ENCODE measurements at places on chromosomes 5 and 9. TPM values are rescaled to one million over a fixed set of nuclear protein-coding genes. Genes with fewer than 3 reads are reported as not detected.
A peak's percentile ranks its signal among the peaks of the same experiment; 100 is the strongest.

CDC20B gene
- 0.21 TPM for total RNA-seq

MEGF10 gene
- 11.4 TPM for total RNA-seq

- no peak for DNase-seq
Observed at GRCh38 chr5:80959768-80960442, at the start of gene RASGRF2. TSS of gene RASGRF2 (plus strand) at chr5:80960363. CDS start at chr5:80960739, 376 bp downstream.

DNAI1 gene
- total RNA-seq = 0.77 TPM

DNA sequence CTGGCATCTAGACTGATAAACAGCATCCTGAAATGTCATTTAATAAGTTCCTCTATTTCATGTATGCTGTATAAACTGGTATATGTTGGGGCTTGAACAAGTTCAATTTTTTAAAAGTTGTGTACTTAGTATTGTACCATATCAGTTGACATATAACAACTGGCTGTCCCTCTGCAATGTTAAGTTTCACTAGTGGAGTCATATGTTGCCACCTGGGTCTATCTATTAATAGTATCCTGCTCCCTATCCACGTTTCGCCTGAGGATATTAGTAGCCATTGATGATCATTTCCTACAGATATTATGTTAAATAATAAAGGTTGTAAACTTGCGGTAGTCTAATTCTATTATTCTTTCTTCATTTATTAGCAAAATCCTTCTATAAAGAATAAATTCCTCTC is 177.6 kb downstream of the RFX3 start:
- DNase-seq = no peak

GRCh38 chr5:160363211-160363610 is 7.2 kb downstream of the C1QTNF2 start:
- DNase-seq = no peak

CARD9 gene
- total RNA-seq = 0.05 TPM

- no peak for DNase-seq
Observed at GRCh38 chr9:137387114-137387890, 35.7 kb downstream of the EXD3 start.

- DNase-seq = no peak
Observed at GRCh38 chr9:128792134-128792533, 5.1 kb downstream of the TBC1D13 start.

DNA sequence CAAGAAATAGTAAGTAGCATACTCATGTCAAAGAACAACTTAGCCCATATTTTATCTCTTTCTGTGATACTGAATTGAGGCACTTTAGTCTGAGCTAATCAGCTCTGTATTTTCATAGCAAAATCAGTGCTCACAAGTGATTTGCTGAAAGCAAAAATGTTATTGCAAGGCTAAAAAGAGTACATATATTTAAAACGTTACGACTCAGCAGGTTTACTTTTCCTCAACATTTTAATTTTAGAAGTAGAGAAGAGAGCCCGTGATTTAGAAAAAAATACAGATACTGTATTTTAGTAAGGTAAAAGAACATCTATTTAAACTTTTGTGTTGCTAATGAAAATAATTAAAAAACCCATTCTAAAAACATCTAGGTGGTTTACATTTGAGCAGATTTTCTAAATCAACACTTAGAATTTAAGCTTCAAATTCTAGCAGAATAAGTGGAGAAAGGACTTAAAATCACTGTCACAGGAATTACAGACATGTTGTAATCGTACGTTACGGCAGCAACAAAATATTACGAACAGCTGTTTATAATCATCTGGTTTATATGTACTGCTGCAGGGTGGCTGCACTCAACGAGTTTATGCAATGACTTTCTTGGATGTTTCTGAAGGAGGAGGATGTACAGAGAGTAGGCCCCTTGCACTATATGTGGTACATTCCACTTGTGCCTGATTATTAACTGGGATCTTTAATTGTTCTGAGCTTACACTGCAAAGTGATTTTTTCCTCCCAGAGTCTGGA is 20.1 kb downstream of the SREK1 start:
- DNase-seq = no peak

- DNase-seq = no peak
Observed at GRCh38 chr5:107376546-107377276, 294.0 kb downstream of the EFNA5 start.

DNA sequence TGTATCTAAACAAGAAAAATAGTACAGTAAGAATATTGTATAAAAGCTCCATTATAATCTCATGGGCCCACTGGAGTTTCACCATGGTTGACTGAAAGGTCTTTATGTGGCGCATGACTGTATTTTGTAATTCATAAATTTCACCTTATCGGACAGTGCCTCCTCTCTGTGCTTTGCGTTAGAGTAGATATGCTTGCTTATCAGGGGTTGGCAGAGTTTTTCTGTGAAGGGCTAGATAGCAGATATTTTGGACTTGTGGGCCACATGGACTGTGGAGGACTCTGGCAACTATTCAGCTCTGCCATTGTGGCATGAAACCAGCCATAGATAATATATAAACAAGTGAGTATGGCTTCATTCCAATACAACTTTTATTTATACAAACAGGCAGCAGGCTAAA is 23.2 kb downstream of the GAPVD1 start:
- DNase-seq = peak; percentile 93

CCL21 gene
- not detected for total RNA-seq

- DNase-seq = no peak
Observed at GRCh38 chr5:168319774-168320173, 28.3 kb downstream of the WWC1 start.

WNT8A gene
- total RNA-seq = not detected

- peak; percentile 85 for DNase-seq
Observed at GRCh38 chr5:5497152-5497788, 74.8 kb downstream of the ICE1 start.

DNA sequence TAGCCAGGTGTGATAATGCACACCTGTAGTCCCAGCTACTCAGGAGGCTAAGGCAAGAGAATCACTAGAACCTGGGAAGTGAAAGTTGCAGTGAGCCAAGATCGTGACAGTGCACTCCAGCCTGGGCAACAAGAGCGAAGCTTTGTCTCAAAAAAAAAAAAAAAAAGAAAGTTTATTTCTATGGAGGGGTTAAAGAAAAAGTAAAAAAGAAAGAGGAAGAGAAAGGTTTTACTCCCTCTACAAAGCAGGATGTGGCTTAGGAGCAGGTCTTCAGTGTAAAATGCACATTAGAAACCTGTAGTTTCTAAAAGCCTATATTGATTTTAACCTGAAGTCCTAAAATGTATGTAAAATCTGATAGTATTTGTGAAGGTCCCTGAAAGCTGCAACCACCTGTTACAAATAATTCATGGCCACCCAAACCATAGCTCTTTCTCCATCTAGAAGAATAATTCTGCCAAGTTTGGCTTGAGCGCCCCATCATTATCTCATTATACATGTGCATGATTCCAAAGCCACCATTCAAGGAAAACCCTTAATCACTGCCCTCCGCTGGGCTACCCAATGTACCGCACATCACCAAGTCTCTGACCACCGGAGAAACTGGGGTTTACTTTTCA is 3.4 kb downstream of the FNBP1 start:
- DNase-seq = peak; percentile 47

BRINP1 gene
- 0.13 TPM for total RNA-seq

DNA sequence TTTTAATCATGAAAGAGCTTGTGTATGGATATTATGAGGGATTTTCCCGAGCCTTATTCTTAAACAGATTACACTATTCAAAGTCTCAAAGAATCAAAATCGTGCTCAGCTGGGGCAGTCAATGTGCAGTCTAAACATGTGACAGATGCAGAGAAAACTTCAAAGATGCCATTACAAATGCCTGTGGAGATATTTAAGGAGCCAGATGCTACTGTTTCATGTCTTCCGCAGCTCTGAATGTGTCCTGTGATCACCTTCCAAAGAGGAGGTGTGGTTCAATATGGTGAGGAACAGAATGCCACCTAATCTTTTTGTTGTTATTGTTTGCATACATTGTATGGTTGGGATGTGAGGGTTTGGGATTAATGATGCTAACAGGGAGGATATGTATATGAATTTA is 593.3 kb upstream of the ARRDC3 start:
- DNase-seq = no peak

SLC6A18 gene
- total RNA-seq = not detected

DNA sequence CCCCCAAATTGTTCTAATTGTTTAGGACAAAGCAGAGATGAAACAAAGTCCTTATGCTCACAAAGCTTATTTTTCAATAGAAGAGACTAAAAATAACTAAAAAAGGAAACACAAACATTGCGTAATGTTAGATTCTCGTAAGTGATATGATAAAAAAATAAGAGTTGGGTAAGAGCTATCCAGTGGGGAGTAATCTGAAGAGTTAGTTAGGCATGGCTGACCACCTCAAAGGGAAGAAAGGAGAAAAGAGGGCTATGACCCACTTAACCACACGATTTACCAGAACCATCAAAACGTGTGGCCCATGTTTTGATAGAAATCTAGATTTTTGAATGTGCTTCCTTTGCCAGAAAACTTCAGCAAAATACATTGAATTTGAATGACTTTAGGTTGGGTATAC is 1296.8 kb upstream of the NUDT12 start:
- DNase-seq = no peak

GRCh38 chr9:113373256-113373655 is 3.5 kb downstream of the HDHD3 start:
- DNase-seq = no peak

TMEM252 gene
- total RNA-seq = not detected

DNA sequence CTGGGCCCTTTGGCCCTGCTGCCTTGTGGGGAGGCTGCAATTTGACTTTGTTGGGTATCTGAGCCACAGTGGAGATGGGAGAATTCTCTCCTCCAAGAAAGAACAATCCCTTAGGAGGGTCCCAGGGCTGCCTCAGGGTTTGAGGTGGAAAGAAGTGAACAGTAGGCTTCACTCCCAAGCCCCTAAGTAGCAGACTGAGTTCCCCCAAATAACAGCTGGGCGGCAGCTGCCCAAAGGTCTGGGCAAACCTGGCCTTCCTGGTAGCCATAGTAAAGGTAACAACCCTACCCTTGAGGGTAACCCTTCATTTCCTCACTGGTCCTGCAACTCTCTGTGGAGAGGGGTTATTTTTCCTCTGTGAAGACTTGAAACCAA is 746 bp downstream of the RGS3 start:
- DNase-seq = no peak

DNA sequence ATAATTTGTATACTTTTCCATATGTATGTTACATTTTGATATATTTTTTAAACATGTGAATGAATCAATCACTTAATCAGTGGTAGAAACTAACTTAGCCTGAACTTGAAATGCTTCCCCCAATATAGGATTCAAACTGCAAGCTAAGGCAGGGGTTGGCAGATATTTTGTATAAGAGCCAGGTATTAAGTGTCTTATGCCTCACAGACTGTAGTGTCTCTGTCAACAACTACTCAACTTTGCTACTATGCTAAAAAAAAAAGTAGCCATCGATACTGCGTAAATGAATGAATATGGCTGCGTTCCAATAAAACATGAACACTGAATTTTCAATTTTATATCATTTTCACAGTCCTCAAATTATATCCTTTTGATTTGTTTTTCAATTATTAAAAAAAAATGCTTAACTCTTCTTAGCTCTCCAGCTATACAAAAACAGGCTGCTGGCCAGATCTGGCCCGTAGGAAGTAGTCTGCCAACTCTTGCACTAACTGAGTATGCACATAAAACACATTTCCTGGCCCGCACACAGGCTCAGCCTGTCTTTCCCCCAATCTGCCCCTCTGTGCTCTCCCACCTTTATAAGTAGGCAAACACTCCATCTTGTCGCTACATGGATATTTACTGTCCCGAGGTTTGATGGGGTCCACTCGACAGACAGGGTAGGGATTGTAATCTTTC is 91.8 kb downstream of the SAXO1 start:
- DNase-seq = no peak

DNA sequence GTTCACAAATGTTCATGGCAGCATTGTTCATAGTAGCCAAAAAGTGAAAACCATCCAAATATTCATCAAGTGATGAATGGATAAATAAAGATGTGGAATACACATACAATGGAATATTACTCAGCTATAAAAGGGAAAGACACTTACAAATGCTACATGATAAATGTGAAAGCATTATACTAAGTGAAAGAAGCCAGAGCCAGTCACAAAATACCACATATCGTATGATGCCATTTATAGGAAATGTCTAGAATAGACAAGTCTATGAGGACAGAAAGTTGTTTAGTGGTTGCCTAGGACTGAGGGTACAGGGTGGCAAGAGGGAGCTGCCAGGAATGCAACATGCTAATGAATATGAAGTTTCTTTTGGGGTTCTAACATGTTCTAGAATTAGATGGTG is 148.7 kb downstream of the DEPDC1B start:
- DNase-seq = no peak

HEMGN gene
- total RNA-seq = not detected

DNA sequence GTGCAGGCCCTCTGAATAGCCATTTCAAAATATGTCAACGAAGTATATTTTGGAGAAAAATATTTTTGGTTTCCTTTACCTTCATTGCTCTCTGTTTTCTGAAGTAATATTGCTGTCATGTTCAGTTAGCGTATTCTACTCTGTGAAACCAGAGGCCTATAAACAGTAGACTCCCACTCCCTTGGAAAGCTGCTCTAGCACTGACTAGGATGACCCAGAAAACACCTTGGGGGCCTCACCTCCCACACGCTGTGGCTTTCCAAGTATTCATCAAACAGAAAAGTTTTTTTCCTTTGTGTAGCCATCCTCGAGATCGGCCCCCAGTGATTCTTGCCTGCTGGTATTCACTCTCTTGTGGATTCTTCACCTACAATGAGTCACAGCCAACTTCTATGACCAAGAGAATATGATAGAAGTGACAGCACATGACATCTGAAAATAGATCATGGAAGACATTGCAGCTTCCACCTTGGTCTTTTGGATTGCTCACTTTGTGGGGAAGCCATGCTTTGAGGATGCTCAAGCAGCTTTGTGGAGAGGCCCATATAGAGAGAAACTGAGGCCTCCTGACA is 28.9 kb upstream of the CTXN3 start:
- no peak for DNase-seq

FSD1L gene
- total RNA-seq = 2.7 TPM

- DNase-seq = peak; percentile 28
Observed at GRCh38 chr9:16866587-16866986, 3.9 kb downstream of the BNC2 start.

GRCh38 chr5:143194713-143195112 is 208.8 kb downstream of the NR3C1 start:
- DNase-seq = no peak

GRCh38 chr5:179865491-179866240 is 7.0 kb upstream of the MRNIP start:
- DNase-seq = no peak

- no peak for DNase-seq
Observed at GRCh38 chr9:676780-677438, 164.6 kb upstream of the DMRT1 start.

Measured in SK-MEL-5 (cell line).